HFFc6 (cell line): ENCODE measurements at places on chromosomes 6 and 20.

DNA sequence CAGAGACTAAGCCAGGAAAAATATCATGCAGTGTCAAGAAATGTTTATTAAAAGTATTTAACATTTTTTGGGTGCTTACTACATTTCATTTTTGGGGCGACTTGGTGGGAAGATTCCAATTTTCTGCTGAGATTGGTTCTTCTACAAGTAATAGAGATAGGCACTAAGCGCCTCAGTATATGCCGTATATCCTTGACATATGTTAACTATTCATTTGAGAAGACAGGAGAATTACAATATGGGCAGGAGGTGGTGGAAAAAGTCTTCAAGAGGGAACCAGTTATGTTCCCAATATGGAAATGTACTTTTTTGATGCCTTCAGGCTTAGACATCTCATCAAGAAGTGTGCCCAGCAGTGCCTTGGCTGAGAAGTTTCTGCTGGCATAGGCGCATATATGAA lies 6.5 kb downstream of the CTNNBL1 start:
- DNase-seq = no peak

- no peak for DNase-seq
These were observed 11.0 kb upstream of the SLC22A1 start for GRCh38 chr6:160110586-160111123.

- no peak for DNase-seq
These were observed 714.8 kb downstream of the DHX35 start for GRCh38 chr20:39676857-39677391.

DNA sequence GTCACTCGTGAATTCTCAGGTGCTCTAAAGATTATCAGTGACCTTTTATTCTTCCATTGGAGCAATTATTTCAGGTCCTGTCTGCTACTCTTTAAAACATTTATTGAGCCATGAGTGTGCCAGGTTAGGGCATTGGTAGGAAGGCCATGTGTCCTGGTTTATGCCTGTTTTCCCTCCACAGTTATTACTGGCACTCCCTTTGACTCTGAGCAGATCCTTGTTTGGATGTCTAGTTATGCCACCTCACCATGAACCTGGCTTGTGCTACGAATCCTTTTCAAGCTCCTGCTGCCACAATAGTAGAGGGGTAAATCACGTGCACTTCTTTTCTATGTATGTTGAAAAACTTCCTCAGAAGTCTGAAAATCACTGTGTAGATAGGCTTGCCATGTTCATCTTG lies 27.4 kb downstream of the CRYBG1 start:
- no peak for DNase-seq

GRCh38 chr6:75550544-75551167 lies 51.0 kb upstream of the SENP6 start:
- DNase-seq = no peak

DNA sequence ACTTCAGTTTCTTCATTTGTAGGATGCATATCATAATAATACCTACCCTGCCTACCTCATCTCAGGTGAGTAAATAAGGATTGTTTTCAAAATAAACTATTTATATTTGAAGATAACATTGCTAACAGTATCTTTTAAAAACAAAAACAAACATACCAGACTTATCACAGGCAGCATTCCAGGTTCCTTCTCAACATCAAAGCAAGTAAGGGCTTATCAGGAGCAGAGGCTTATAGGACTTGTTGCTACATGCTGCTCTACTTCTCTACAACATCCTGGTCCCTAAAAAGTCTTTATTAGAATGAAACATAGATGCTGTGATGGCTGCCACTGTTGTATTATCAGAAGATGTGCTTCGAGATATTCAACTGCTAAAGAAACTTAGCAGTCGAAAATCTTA lies 149.2 kb upstream of the PRDM1 start:
- no peak for DNase-seq

DNA sequence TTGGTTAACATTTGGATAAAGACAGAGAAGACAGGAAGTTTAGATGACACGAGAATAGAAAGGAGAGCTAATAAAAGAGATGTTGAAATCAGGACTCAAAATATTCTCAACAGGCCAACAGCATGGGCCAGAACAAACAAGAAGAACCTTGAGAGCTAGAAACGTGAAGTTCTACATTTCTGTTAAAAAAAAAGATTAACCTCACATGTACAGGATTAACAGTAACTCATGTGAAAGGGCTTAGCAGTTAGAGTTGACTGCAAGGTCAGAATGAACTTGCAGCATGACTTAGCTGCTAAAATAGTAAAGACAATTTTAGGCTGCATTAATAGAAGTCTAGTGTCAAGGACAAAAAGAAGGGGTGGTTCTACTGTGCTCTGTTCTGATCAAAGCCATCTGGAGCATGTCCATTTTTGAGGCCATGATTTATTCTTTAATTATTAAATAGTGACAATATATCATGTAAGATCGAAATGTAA lies 331.1 kb upstream of the HSF2 start:
- DNase-seq = no peak
